ENCODE measurements at places on chromosomes 13 and 19.

DNA sequence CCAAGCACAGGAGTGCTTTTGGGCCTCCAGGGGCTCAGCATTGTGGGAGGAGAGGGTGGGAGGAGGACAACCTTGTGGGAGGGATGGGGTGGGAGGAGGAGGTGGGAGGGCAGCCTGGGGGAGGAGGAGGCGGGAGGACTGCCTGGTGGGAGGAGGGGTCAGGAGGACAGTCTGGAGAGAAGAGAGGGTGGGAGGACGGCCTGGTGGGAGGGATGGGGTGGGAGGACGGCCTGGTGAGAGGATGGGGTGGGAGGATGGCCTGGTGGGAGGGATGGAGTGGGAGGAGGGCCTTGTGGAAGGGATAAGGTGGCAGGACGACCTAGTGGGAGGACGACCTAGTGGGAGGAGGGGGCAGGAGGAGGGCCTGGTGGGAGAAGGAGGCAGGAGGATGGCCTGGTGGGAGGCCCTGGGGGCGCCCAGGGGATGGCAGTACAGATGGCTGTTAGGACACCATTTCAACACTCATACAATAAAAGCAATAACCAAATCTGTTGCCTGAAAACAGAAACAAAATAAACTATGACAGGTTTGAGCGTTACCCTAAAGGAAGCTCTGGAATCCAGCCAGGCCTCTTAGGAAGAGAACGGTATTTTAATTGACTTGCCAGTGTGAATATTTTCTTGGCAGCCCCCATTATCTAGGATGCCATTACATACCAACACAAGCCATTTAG is 63.7 kb downstream of the CRYL1 start:
- no peak for DNase-seq

GRCh38 chr19:38035515-38036495 is 128.8 kb downstream of the SIPA1L3 start:
- DNase-seq, result no peak

- DNase-seq, result no peak
Measured at GRCh38 chr13:93318534-93319254, 92.1 kb downstream of the GPC6 start.

- no peak for DNase-seq
Measured at GRCh38 chr13:113854238-113855011, 9.5 kb downstream of the GAS6 start.

DNA sequence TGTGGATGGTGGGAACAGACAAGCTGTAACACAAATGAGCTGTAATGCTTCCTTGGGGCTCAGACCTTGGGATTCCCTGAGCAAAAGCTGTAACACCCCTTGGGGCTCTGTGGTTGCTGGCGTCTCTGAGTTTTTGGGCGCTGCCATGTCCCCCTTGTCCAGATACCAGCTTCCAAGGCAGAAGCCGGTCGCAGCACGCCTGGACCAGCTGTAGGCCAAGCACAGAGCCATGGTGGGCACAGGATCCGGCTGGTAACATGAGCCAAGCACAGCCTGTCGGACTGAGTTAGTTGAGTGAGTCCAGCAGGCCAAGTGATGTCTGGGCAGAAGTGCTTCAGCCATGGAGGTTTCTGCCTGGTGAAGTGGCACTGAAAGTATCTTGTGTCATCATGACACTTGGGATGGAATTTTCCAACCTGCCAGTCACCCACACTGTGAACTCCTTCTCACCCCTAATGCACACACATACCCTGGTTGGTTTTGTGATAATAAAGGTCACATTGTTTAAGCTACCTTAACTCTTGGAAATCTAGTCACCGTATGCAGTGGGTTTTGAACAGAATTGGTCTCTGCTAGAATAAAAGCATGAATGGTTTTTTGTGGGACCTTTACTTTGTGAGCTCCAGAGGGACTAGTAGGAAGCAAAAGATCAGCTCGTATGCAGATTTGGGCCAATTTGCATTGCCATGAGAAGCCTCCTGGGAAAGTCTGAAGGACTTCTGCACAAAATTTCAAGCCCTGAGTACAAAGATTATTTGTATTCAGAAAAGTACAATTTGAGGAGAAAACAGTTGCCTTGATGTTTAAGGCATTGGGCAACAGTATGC is 7.0 kb upstream of the ZNF17 start:
- no peak for DNase-seq

GRCh38 chr19:3619631-3620012 is 7.0 kb downstream of the CACTIN start:
- no peak for DNase-seq

- no peak for DNase-seq
Measured at GRCh38 chr13:30255696-30256095, 51.7 kb downstream of the KATNAL1 start.

Measured in urothelium cell line (cell line).